ENCODE measurements at places on chromosomes 4 and X.

DNA sequence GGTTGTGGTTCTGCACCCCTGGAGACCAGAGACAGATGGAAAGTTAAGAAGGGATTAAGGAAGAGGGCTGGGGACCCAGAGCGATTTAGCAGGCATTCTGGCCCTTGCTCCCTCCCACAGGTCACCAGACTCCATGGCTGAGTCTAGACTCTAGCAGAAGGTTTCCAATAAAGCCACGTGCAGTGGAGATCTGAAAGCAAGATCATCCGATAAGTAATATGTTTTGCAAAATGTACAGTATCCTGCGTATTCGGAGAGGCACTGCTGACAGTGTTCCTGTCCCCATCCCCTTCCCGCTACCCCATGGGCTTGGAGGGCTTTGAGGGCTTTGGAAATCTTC is 531 bp upstream of the GPRIN3 start:
- DNase-seq = no peak

GRCh38 chr4:138311771-138312535 is 69.8 kb upstream of the SLC7A11 start:
- no peak for DNase-seq

GRCh38 chr4:164997324-164997723 is 19.9 kb upstream of the TRIM61 start:
- no peak for DNase-seq

DNA sequence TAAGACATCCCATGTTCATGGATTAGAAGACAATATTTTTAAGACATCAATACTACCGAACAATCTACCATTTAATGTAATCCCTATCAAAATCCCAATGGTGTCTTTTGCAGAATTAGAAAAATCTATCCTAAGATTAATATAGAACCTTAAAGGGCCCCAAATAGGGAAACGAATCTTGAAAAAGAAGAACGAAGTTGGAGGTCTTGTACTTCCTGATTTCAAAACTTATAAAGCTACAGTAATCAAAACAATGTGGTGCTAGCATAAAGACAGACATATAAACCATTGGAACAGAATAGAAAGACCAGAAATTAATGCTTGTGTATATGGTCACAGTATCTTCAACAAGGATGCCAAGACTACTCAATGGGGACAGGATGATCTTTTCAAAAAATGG is 42.0 kb downstream of the CENPE start:
- no peak for DNase-seq
